ENCODE measurements at places on chromosomes 2 and 18.

DNA sequence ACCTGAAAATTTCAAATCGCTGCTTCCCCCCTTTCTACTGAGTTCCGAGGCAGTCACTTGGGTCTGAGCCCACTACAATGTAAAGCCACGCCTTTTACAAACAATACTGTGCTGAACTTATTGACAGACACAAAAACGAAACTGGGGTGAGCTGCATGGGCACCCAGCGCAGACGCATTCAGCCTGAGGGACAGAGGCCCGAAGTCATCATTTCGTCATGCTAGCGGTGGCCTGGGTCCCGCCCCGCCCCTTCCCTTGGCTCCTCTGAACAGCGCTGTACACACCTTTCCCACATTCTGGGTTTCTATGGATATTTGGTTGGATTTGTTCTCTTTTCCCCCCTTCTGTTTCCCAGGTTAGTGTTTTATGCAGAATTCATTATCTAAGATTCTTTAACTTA, 71.7 kb downstream of the EIPR1 start:
- no peak for DNase-seq

DNA sequence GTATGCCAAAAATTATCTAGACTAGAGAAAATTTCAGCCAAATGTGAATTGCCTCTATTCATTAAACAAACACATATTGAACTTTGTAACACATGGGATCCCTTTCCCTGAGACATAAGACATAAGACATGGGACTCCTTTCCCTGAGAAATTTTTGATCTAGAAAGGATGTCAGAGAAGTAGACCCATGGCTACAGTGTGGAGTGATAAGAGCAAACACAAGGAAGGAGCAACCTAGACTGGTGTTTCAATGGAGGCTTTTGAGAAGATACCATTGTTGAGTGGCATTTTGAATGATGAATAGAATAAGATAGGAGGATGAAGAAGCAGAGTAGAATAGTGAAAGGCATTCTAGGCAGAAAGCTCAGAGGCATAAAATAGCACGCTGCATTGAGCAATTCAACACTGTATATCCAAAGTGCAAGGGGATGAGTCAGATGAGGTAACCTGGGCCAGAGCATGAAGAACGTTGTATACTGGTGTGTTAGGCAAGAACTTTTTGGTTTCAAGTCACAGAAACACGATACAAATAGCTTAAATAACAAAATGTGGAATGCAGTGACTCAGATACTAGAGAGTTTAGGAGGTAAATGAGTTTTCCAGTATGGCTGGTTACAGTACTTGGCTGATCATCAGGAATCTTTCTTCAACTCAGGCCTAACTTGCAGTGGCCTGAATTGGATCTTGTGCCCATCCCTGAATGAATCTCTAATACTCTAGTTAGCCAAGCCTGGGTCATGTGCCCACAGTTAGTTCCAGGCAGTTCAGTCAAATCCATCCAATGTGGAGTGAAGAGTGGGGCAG, 129.8 kb upstream of the TANK start:
- DNase-seq = no peak

DNA sequence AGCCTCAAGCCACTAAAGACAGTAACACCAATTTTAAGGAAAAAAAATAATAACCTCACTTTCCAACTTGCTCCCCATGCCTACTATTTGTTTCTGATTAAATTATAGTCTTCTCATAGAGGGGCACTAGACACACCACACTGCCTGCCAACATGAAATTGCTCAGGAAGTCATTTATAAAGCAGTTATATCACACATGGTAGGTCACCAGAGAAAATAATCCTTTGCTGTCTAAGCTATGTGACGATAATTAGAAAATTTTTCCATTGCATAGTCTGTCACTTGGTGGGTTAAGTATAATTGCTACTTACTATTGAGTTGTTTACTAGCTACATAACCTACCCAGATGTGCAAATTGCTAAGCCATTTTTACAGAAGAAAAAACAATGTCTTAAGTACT, 85.2 kb downstream of the INO80D start:
- no peak for DNase-seq

DNA sequence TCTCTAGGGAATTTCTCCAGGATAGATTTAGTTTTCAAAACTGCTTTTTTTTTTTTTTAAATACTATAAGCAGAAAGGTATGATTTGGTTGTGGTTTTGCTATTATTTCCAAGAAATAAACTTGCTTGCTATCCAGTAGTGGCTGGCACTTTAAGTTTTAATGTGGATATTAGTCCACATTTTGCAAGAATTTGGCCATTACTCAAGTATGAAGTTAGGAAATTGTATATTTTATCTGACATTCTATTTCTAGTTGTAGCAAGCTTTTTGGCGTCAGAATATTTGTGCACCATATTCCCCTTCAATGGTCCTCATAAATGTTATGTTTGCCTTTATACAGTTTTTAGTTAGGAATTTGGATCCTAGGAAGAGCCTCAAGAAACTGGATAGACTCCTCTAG, 226.3 kb downstream of the ZNF521 start:
- no peak for DNase-seq

DNA sequence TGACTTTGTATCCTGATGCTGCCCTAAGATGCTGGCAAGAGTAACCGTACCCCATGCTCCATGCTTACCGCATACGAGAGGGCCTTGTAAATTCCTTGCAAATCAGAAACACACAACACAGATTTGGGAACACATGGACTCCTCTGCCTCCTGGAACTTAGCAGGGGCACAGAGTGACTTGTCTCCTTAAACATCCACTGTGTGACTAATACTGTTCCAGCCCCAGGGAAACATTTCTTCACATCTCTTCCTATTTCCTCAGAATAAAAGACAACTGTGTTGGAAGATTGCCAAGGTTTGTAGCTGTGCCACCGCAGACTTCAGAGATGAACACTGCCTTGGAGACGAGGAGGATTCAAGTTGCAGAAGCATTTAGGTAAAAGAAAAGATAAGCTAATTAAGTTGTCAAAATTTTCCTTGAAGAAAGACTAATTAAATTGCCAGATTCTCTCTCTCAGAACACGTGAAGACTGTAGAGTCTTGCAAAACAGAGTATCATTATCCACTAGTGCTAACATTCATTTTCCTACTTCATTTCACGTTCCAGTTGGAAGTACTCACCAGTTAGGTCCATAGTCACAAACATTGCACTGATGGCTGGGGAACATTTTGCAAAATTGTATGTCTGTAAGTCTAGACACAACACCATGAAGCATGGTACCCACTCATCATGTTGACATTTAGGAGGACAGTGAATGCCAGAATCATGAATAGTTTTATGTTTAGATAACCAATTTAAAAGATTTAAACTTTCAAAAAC, 188.8 kb downstream of the TSN start:
- DNase-seq = no peak

DNA sequence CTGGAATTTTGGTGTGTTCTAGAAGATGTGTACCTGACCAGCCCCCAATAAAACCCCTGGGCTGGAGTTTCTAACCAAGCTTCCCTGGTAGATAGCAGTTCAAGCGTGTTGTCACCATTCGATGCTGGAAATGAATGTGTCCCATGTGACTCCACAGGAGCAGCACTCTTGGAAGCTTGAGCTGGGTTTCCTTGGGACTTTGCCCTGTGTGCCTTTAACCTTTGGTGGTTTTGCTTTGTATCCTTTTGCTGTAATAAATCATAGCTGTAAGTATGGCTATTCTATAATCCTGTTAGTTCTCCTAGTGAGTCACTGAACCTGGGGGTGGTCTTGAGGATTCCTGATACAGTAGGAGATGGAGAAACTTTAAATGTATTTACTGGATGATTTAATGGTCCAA, 65.2 kb downstream of the KLHL14 start:
- no peak for DNase-seq

GRCh38 chr2:139160836-139161235, 380.6 kb upstream of the NXPH2 start:
- no peak for DNase-seq

- DNase-seq = no peak
These were observed 157.8 kb downstream of the BABAM2 start for GRCh38 chr2:28048341-28048740.

GRCh38 chr18:12911025-12911928, 27.2 kb upstream of the PTPN2 start:
- DNase-seq = no peak

Measured in iPS DF 6.9 (cell line).